ENCODE measurements at places on chromosomes 1 and 21.

GRCh38 chr1:115144176-115144575 lies 54.9 kb upstream of the TSPAN2 start:
- DNase-seq = no peak

DNA sequence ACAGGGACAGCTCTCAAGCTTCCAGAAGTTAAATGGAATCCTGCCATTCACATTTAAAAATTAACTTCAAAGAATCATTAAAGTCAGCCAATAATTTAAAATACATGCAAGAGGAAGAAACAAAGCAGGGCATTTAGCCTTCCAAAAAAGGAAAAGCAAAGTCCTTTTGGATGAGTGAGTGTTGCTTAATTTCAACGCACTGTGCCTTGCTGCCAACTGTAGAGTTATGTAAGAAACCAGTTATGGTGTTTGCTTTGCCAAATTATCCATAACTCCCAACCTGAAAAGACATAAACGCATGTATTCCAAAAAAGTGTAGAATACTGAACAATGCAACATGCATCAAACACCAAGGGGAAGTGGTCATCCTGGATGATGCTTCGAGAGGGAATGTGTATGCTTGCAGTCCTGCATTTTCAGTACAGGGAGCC lies 16.1 kb upstream of the KCNE1 start:
- no peak for DNase-seq

GRCh38 chr1:110336300-110337039 lies 2.7 kb upstream of the RBM15 start:
- no peak for DNase-seq

GRCh38 chr1:93746021-93746812 lies 64.6 kb upstream of the BCAR3 start:
- no peak for DNase-seq

DNA sequence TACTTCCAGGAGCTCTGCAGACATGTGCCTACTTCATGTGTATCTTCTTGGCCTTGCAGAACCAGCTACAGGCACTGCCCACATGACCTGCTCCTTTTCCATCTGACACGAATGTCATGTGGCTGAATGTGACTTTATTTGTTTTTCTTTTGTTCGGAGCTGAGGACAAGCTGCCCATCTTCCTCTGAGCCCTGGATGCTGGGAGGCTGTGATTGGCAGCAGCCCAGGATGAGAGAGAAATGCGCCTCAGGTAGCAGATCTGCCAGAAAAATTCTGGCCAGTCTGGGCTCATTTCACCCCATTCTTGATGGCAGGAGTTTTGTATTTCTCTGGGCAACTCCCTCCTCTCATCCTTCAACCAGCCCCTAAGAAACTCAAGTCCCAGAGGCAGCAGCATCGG lies 372.0 kb downstream of the RPS6KC1 start:
- no peak for DNase-seq

DNA sequence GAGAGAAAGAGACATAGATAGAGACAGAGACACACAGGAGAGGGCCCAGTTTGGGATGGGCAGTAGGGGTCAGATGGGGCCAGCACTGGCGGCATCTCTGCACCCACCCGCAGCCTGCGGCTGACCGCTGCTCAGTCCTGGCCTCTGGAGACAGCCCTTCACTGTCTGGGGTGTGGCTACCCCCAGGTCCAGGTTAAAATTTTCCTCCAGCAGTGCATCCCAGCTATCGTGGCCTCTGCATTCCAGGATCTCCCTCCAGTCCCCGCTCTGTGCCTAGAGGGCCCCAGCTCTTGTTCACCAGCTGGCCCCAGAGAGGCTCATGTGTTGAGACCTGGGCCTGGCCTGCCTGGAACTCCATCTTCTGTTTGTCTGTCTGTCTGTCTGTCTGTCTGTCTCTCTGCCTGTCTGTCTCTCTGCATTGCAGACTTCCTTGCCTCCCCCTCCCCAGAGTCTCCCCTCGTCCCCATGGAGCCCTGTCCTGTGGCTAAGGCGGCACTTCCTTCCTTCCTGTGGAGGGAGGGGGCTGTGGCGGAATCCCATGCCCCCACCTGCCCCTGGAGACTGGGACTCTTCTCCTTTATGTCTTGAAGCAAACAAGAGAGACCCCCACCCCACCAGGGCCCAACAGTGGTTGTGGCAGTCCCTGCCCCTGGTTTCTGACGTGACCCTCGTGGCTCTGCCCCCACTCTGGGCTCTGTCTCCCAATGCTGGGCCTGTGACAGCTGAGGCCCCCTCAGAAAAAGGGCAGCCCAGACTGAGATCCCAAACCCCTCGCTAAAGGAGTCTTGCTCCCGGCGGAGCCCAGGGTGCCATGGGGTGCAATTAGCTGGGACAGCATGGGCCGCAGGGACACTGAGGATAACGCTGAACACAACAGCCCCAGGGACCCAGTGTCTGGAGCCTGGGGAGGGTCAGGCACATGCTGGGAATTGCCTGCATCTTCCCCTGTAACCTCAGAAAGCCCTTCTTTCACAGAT lies 241.8 kb downstream of the NPHP4 start:
- no peak for DNase-seq

DNA sequence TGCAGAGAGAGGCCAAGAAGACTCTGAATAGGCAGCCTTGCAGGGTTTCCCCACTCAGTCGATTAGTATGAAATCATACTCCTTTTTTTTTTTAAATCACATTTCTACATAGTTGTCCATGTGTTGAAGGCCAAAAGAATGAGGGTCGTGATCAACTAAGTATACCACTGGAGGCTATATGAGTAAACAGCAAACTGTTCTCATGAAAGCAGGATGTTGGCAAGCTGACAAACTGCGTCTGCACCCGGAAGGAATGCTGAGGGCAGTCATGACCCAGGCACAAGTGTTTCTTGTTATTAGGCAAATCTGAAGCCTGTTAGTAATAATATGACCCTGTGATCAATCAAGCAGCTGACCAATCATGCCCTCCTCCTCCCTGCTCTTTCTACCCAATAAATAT lies 213.2 kb downstream of the USH2A start:
- no peak for DNase-seq

DNA sequence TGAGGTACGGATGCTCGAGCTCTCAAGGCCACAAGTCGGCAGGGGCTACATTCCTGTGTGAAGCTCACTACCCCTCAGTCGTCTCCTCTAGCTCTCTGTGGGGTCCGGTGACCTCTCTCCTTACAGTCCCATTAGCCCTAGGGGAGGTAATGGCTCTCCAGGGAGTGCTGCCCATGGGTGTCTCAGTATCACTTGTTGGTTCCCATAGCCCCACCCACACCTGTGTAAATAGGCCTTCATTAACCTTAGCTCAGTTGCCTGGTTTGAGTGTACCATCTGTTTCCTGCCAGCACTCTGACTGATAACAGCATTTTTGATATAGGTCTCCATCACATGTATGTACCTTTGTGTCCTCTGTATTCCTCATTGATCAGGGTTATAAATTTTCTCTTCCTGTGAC lies 133.2 kb upstream of the KCNJ15 start:
- DNase-seq = no peak

GRCh38 chr1:216960716-216961115 lies 237.5 kb upstream of the ESRRG start:
- no peak for DNase-seq

DNA sequence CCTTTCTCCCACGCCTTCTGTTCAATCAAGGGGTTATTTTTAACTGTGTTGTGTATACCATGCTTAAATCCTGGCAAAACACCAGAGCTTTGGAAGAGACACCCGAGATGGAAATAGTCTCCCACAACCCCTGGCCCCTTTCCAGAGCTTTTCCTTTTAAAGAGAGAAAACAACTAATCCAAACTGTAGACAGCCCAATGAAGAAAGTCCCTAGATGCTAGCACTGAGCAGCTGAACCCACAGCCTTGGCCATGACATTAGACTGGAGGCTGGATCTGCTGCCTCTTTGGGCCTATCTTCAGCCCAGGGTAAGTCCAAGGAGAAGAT lies 64.9 kb upstream of the ARTN start:
- DNase-seq = no peak

DNA sequence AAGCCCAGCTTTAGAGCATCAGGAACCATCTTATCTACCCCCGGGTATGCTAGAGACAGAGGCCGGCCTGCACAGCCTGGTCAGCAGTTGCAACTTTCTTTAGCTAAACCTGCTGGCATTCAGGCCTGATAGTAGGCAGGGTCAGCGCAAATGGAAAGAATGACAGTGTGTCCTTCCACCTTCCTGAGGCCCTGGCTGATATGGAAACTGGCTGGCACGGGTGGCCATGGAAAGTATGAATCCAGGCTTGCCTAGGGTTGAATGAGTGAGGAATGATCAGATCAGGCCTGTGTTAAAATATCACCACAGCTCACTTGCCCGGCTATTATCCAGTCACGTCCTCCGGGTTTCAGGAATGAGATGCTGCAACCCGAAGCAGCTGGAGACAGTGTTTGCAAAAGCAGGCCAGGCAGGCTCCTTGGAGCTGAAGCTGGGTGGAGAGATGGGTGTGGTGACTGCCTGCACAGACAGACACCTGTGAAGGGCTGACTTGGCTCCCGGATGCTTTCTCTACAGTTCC lies 34.7 kb downstream of the RCAN1 start:
- DNase-seq = no peak

DNA sequence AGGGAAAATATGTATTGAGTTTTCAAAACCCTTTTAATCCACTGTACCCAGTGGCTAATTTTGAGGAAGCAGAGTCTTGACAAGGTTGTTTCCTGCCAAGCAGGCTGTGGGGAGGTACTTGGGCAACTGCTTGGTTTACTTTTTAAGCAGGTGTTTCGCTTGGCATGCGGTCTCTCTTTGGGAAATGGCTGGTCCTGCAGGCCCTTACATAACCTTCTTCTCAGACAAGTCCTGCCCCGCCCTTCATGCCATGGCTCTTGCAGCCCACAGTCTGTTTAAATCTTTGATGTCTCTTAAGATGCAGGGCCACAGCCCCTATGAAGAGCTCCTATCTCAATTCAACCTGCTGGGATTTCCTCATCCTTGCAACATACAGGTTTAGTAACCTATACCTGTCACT lies 36.0 kb upstream of the ABCD3 start:
- peak; percentile 7 for DNase-seq

GRCh38 chr1:174165471-174166137 lies 6.3 kb downstream of the RABGAP1L start:
- DNase-seq = peak; percentile 17

GRCh38 chr1:159653201-159653600 lies 61.2 kb downstream of the CRP start:
- DNase-seq = no peak

GRCh38 chr21:34280389-34280795 lies 83.4 kb upstream of the KCNE2 start:
- no peak for DNase-seq

Measured in NB4 (cell line).